ENCODE measurements at places on chromosomes 6 and 20.

DNA sequence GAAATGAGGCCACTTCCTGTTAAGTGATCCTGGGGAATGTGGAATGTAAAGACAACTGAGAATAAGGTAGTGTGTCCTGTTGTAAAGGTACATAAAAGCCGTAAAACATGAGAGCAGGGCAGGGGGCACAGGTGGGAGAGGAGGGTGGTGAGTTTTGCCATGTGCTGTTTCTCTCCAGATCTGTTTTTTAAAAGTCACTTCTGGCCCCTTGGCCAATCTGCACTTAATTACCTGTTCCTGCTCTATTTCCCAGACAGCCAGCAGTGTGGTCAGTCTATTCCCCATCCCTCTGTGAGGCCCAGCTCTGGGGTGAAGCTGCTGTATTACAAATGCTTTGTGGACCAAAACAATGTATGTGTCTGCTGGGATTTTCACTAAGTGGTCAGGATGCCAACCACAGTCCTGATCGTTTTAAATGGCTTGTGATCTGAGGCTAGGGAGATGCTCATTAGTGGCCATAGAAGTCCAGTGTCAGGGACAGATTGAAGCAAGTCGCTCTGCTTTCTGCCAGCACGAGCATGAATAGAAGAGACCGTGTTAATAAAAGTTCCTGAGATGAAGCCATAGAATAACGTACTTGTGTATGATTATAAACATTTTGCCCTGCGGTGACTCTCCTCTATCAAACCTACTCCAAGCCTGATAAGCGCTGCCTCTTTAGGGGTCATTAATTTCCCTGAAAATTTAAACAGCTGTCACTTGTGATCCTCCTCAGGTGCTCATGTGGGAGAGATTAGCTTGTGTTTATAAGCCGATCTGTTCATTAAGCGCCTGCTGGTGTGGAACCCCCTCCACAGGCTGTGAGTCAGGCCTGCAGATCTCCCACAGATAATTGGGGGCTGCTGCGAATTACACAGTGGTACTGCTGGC lies 111.8 kb upstream of the CENPW start:
- DNase-seq: no peak

DNA sequence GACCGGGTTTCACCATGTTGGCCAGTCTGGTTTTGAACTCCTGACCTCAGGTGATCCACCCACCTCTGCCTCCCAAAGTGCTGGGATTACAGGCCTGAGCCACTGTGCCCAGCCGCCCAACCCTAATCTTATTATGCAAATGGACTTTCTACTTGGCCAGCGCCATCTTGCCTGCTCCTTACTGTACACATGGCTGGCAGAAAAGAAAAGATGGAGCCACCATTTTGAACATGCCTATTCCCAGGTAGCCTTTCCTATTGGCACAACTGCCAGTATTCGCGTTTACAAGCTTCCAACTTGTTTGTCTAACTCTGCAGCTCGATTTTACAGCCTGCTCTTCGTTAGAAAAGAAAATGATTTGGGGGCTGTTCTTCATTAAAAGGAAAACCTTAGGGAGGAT lies 84.3 kb downstream of the WDR27 start:
- DNase-seq: no peak

DNA sequence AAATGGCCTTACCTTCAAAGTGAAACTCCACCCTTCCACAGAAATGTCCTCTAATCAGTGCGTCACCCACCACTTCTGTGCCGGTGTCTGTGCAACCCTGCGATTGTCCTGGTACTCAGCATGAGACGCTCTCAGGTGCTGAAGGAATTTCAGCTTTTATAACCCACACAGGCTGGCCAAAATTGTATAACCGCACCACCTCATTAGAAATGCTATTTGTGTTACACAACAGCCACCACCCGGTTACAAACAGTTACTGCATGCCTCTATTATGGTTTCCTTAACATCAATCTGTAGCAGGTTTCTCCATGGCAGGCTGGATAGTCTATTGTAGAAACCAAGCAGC lies 51.5 kb downstream of the SLC23A2 start:
- no peak for DNase-seq

- DNase-seq: no peak
Measured at GRCh38 chr6:10890151-10890550, 3.3 kb downstream of the SYCP2L start.

DNA sequence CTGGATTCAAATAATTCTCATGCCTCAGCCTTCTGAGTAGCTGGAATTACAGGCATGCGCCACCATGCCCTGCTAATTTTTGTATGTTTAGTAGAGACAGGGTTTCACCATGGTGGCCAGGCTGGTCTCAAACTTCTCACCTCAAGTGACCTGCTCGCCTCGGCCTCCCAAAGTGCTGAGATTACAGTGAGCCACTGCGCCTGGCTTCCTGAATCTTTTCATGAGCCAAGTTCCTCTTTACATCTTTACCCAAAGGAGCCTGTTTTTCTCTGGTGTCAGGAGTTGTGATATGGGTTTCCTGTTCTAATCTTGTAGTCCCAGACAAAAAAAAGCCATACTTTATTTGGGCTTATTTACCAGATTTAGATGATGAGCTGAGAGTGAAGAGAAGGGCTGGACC lies 34.4 kb downstream of the PCNA start:
- no peak for DNase-seq

DNA sequence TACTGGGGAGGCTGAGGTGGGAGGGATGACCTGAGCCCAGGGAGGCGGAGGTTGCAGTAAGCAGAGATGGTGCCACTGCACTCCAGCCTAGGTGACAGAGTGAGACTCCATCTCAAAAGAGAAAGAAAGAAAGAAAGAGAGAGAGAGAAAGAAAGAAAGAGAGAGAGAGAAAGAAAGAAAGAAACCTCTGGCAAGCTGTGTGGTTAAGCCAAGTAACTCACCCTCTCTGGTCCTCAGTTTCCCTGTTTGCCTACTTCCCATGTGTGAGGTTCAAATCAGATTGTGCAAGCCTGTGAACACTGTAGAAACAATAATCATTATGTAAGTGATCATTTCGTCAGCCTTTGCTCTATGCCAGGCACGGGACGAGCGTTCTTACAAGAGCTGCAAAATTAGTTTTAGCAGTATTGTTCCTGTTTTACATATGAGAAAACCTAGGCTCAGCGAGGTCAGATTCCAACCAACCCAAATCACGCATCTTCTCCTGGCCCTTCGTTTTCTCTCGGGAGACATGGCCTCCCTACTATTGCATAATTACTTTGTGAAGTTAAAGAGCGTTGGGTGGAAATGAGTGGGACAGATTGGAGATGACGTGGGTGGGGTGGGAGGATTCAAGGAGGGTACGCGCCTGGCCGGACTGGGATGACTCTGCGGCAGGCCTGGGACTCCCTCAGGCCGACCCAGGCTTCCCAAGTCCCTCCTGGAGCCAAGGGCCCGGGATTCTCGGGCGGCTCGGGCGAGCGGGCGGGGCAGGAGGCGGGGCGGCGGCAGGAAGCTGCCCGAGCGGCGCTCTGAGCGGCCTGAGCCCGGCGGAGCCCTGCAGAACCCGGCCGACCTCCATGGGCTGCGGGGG lies at the start of gene SNX21:
SNX21 (plus strand) TSS at position 770 of the 853 bp plus-strand sequence. CDS start 121 bp downstream, outside the sequence.
- DNase-seq: no peak

- DNase-seq: no peak
Measured at GRCh38 chr6:21263531-21264287, 329.8 kb upstream of the SOX4 start.

DNA sequence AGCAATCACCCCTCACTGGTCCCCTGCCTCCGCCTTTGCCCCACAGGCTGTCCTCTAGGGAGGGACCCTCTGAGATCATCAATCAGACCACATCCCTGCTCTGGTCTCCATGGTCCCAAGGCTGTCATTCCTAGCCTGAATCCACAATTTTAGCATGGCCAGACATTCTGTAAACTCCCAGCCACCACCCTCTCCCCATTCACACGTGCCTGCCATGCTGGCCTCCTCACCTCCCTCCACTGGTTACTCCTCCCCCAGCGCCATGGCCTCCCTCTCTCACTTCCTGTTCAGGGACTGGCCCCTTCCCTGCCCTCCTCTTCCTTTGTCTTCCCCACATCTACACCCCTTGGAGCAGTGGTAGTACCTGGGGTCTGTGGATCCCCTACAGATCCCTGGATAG lies 150.7 kb upstream of the MLN start:
- DNase-seq: no peak

GRCh38 chr6:137931849-137932465 lies 64.9 kb downstream of the TNFAIP3 start:
- DNase-seq: no peak

Data from activated gamma-delta T cell (primary cell).